Nephron progenitor cell (in vitro differentiated cells): ENCODE measurements at places on chromosomes 2 and 18.

DNA sequence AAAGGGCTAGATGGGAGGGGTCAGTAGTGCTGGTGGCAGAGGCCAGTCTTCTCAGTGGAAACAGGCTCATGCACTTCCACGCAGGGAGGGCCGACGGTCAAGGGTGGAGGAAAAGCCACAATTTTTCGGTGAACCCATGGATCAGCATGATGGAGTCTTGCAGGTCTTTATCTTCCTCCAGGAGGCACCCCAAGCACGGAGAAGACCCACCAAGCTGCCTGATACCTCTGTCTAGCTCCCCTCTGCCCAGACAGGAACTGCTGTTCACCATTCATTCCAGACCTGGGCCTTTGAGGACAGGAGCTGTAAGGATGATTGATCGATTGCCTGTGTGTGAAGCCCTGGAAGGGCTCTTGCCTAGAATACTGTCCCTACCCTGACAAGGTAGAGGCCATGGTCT lies 2.8 kb upstream of the LRRFIP1 start:
- no peak for DNase-seq

DNA sequence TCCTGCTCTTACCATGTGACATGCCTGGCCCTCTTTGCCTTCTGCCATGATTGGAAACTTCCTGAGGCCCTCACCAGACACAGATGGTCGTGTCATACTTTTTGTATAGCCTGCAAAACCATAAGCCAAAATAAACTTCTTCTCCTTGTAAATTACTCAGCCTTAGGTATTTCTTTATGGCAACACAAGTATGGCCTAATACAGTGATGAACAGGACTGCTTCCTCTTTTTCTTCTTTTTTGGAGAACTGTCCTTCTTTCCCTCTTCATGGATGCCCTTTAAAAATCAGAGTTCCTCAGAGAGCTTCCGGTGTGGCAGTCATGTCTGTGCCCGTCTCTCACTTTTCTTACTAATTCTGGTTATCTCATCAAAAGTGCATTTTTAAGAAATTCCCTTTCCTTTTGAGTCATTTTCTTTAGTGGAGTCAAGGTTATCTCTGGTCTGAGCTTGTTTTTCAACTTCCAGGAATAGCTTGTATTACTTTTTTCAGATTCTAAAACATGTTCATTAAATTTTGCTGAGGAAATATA lies 9.2 kb upstream of the IL1A start:
- no peak for DNase-seq

DNA sequence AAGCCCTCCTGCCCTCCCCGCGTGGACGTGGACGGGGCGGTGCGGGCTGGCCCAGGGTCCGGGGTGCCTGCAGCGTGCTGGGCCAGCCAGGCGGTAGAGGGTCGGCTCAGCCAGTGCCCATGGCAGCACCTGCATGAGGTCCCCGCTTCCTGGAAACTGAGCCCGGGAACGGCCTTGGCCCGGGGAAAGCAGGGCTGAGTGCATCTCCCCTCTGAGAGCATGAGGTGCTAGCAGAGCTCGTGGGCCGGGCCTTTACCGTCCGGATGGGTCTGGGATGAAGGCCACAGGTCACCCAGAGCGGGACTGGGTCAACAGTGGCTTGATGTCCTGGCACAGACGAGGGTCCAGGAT lies 39.8 kb downstream of the TSHZ1 start:
- DNase-seq = no peak

DNA sequence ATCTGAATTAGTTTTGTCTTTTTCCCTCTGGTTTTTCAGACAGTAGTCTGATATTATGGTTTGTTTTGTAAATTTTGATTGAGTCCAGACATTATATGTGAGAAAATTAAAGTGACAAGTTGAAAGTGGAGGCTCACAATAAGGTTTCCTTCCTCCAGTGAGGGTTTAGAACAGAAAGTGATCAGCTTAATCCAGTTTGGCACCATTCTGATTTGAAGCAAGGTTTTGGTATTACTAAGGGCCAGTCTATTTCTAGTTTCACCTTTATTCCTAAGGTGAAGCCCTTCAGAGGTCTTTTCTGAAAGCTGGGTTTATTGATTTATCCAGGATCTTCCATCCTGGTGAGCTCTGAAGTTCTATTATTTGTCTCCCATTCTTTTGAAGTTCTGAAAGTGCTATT lies 68.7 kb downstream of the CDC42EP3 start:
- DNase-seq = no peak

- DNase-seq = no peak
Measured at GRCh38 chr18:25067275-25068025, 284.5 kb downstream of the ZNF521 start.

- no peak for DNase-seq
Measured at GRCh38 chr18:8800445-8800844, 95.1 kb downstream of the MTCL1 start.

GRCh38 chr2:72678024-72678423 lies 147.8 kb downstream of the EXOC6B start:
- no peak for DNase-seq

DNA sequence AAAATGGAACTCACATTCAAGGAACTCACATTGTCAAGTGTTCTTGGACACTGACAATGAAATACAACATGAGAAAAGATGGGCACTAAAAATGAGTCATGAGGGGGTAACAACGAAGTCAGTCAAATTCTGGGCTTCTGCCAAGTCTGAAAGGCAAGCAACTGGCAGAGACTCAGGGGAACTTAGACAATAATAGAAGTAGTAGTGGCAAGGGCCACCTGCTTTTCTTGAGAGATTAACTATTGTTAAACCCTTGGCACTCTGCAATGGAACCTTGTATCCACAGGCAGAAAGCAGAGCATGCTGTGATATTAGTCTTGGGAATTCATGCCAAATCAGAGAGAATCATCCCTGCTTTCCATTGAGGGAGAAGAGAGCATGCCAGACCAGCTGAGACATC lies 382.6 kb upstream of the CDH2 start:
- no peak for DNase-seq

GRCh38 chr2:202069170-202070067 lies 3.6 kb upstream of the KIAA2012 start:
- no peak for DNase-seq

DNA sequence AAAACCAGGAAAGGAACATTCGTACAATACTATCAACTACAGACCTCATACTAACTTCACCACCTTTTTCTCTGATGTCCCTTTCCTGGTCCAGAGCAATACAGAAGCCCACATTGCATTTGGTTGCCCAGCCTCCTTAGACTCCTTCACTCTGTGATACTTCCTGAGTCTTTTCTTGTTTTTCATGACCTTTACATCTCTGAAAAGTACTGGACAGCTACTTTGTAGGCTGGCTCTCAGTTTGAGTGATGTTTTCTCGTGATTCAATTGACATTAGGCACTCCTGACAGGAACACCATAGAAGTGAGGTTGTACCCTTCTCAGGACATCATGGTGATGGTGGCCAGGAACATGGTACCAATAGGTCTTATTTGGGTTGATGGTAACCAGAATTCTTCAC lies 185.9 kb upstream of the SLC39A10 start:
- DNase-seq = no peak

- no peak for DNase-seq
Measured at GRCh38 chr2:221447310-221447709, 124.8 kb downstream of the EPHA4 start.

DNA sequence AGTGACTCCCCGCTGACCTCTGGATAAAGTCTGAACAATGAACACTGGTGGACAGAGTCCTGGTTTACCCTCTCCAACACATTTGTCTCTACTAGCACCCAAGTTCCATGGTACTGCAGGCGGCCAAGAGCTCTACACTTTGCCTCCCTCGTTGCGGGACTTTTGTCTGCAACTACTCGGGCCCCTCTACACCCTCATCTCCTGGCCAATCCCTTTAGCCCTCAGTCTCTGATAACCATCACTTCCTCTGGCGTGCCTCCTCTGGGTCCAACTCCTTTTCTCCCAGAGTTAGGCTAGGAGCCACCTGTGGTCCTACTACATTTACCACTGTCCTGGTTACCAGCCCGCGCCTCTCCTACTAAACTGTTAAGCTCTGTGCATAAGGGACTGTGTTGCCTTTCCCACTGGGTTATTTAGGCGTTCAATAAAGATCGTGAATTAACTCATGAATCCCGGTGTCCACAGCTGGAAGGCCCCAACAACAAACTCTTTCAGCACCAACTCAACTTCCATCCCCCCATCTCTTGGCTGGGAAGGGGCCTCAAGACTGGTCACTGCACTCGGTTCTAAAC lies 757 bp downstream of the HDHD2 start:
- peak; percentile 6 for DNase-seq

- DNase-seq = no peak
Measured at GRCh38 chr18:22473366-22473765, 55.7 kb upstream of the CTAGE1 start.

GRCh38 chr18:77160515-77160914 lies 27.9 kb upstream of the MBP start:
- no peak for DNase-seq
